GM19239 (cell line): ENCODE measurements at places on chromosomes 1 and 21.

DNA sequence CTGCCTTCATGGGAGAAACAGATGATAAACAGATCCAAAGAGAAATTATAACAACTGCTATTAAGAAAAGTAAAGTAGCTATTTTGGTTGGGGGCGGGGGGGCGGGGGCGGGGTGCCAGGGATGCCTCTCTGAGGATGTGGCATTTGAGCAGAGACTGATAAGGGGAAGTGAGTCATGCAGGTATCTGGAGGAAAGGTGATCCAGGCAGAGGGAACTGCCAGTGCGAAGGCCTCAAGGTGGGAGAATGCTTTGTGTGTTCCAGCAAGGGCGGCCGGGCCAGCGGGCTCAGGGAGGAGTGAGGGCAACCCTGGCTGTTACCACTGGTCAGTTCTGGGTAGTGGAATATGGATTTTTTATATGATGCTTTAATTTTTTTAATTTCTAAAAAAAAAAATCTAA is 7.0 kb upstream of the TNFRSF1B start:
- DNase-seq = no peak

- DNase-seq = no peak
Measured at GRCh38 chr1:223419561-223419960, 26.3 kb downstream of the CCDC185 start.

- DNase-seq = no peak
Measured at GRCh38 chr1:200899015-200899386, 4.3 kb downstream of the INAVA start.

- DNase-seq = no peak
Measured at GRCh38 chr21:44418876-44419230, 36.5 kb upstream of the LRRC3 start.

- DNase-seq = no peak
Measured at GRCh38 chr1:91701472-91701869, 184.5 kb downstream of the TGFBR3 start.

DNA sequence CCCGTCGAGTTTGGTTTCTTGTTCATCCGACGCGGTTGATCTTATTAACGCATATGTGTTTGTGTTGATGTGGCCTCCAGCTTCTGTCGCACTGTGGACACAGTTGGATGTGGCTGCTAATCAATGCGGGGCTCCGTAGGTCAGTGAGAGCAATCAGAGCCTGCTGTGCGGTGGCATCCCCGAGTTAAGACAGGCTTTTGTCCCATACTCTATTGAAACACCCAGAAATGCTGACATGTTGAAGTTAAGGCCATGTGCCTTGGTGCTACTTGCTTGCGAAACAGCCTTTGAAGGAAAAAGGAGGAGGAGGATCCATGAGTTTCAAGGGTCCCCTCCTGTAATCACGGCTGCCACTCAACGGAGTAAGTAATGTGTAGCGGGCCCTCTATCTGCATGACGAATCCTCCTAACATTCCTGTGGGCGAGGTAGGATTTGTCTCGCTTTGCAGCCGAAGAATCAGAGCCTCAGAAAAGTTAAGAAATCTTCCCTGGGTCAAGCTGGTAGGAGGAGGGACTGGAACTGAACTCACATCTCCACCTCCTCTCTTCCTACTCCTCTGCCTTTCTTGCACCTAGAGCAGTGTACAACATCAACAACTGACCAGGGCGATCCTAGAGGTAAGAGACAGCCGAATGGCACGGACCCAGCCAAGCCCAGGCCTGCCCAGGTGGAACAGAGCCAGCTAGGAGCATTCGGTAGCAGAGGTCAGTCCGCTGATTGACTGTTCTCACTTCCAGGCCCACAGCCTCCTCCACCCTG is 19.5 kb downstream of the PDE9A start:
- DNase-seq = no peak
